GM12878 (cell line): ENCODE measurements at places on chromosomes 11 and 22.
A peak's percentile ranks its signal among the peaks of the same experiment; 100 is the strongest.

GRCh38 chr11:15663777-15664218 lies 549.1 kb downstream of the INSC start:
- no peak for DNase-seq

GRCh38 chr11:111253131-111253530 lies 7.6 kb downstream of the POU2AF2 start:
- no peak for DNase-seq

GRCh38 chr11:64655941-64656601 lies 65.1 kb downstream of the SLC22A12 start:
- DNase-seq = no peak

GRCh38 chr11:111456086-111456858 lies 55.9 kb downstream of the BTG4 start:
- DNase-seq = no peak

DNA sequence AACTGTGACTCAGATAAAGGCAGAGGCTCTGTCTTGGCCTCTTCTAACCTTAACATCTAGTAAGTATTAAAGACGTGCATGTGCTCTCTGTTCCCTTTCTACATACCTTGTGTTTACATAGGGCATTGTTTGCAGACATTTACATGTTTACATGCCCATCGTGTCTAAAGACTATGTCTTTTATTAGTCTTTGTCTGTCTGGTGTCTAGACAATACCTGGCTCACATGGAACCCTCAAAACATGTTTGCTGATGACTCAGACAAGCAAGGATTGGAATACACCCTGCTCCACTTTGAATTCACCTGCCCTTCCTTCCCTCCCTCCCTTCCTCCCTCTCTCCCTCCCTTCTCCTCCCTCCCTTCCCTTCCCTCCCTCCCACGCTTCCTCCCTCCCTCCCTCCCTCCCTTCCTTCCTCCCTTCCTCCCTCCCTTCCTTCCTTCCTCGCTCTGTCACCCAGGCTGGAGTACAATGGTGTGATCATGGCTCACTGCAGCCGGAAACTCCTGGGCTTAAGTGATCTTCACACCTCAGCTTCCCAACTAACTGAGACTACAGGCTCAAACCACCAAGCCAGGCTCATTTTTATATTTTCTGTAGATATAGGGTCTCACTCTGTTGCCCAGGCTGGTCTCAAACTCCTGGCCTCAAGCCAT lies 23.7 kb upstream of the SORL1-AS1 start:
- no peak for DNase-seq

DNA sequence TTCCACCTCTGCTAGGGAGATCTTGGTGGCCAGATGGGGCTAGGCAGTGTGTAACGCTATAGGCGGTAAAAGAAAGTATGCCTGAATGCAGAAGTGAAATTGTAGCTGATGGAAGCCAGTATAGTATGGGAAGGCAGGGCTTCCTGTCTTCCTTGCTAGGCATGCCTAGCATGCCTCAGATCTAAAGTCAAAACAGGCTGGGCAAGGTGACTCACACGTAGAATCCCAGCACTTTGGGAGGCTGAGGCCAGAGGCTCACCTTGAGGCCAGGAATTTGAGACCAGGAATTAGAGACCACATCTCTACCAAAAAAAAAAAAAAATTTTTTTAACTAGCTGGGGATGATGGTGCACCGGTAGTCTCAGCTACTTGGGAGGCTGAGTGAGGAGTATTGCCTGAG lies 281.7 kb upstream of the MTNR1B start:
- no peak for DNase-seq

DNA sequence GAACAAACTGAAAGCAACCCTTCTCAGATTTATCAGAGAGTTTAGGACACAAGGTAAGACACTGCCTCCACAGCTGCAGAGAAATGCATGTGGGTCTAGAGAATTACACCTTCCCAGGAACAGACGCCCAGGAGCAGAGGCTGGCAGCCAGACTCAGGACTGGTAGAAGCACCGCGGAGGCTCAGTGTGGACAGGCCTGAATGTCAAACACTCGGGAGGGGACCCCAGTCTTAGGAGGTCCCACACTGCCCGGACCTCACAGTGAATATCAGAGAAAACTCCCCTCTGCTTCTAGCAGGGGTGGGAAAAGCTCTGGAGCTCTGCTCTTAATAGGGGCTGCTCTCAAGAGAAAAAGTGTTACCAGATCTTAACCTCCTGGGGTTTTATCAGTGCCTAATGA lies 952.7 kb downstream of the BRD1 start:
- no peak for DNase-seq

- DNase-seq = no peak
Measured at GRCh38 chr11:86489442-86489841, 114.8 kb downstream of the CCDC81 start.

DNA sequence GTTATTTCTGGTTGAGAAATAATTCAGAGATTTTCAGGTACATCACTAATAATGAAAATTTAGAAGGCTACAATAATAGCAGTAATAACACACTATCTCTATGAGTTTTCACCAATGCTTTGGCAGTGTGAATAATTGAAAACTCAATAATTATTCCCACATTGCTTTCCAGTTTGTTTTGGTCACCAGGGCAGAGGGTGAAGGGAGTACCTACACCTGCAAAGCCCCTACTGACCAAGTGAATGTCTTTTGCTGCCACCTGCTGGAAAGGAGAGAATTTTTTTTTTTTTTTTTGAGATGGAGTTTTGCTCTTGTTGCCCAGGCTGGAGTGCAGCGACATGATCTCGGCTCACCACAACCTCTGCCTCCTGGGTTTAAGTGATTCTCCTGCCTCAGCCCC lies 3.2 kb downstream of the NELL1 start:
- no peak for DNase-seq

GRCh38 chr22:11598492-11599440 lies 3929.2 kb upstream of the OR11H1 start:
- DNase-seq = no peak

GRCh38 chr11:12019866-12020416 lies 11.5 kb upstream of the DKK3 start:
- DNase-seq = no peak

DNA sequence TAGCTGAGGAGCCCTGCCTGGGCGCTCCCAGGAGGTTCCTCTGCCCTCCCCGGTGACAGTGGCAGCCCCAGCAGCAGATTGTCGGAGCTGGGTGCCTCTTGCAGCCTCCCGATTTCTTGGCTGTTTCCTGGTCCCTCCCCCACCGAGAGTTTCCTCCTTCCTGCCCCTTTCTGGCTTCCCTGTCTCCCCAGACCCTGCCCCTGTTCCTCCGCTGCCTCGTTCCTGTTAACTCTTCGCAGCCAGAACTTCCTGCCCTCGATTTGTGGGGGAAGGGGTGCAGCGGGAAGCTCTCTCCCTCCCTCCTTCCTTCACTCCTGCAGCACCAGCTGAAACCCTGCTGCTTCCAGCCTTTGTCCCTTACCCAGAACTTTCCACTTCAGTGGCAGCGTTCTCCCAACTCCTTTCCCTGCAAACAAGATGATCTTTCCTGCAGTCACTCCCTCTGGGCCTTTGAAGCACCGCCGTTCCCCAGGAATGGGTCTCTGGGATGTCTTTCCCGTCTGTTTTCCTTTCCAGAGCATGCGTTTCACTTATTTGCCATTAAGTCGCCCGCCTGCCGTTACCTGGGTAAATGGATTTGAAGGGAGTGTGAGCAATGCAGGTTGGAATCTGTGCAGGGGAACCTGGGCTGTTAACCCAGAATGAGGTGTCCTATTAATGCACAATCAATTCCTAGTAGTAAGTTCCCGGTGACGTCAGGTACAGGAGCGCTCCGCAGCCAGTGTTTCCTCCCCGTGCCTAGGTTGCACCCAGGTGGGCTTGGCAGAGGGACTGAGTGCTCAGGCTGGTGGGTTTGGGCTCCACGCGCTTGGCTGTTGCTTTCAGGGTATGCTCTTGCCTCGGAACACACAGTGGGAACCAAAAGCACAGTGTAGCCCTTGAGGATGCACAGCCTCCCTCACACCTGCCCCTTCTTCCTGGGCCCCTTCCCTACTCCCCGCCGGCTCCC lies 4.3 kb downstream of the GRK2 start:
- DNase-seq = no peak

GRCh38 chr22:19014886-19015285 lies 78.8 kb upstream of the PRODH start:
- DNase-seq = no peak

GRCh38 chr11:105829084-105829483 lies 193.0 kb downstream of the MSANTD4 start:
- peak; percentile 37 for DNase-seq

GRCh38 chr22:43388420-43388851 lies 23.4 kb upstream of the MPPED1 start:
- DNase-seq = no peak

GRCh38 chr22:29663180-29663821 lies 56.5 kb upstream of the CABP7 start:
- no peak for DNase-seq
